ENCODE measurements at places on chromosomes 16 and 17.

GRCh38 chr17:77695386-77695785 lies 263.1 kb upstream of the TNRC6C start:
- no peak for DNase-seq

DNA sequence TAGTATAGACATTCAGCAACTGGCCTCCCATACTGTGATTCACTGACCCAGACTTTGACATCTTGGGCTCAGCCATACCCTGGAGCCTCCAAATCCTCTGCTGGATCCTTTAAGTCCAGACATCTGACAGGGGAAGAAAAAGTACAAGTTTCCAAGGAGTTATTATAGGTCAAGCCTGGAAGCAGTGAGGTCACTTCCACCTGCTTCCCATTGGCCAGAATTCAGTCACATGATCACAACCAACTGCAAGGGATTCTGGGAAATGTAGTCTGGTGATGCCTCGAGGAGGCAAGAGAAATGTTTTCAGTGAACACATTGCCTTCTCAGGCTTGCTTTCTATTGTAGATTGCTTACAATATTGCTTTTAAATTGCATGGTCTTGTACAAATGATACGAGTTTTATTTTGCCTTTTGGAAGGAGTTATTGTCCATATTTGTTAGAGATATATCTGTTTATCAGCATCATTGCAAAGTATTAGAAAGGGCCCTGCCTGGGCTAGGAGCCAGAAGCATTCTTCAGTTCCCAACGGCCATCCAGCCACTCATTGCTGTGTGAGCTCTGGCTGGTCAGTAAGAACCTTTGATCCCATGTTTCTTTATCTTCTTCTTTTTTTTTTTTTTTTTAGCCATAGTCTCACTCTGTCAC lies 696.9 kb downstream of the WWOX start:
- no peak for DNase-seq

- DNase-seq: no peak
These were observed 45.6 kb downstream of the METRNL start for GRCh38 chr17:83124871-83125514.

DNA sequence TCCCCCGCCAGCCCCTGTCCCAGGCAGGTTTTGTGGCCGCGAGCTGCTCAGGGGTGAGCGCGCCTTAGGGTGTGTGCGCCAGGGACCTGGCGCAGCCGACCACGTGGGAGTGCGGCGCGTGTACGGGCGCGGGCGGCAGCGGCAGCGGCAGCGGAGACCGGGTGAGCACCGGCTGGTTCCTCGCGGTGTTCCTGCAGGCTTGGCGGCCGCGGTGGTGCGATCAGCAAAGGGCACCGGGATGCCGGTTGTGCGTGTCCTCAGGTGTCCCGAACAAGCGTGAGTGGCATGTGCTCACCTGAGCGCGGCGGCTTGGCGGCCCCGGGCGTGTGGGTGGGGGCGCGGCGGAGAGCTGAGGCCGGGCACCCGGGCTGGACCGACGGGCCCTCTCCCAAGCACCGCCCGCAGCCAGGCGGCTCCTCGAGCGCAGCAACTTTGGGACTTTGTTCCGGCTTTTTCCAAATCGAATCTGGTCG lies 381 bp upstream of the HSD11B2 start:
- DNase-seq: peak; percentile 15

GRCh38 chr17:1843947-1844346 lies 14.1 kb downstream of the RPA1 start:
- no peak for DNase-seq

DNA sequence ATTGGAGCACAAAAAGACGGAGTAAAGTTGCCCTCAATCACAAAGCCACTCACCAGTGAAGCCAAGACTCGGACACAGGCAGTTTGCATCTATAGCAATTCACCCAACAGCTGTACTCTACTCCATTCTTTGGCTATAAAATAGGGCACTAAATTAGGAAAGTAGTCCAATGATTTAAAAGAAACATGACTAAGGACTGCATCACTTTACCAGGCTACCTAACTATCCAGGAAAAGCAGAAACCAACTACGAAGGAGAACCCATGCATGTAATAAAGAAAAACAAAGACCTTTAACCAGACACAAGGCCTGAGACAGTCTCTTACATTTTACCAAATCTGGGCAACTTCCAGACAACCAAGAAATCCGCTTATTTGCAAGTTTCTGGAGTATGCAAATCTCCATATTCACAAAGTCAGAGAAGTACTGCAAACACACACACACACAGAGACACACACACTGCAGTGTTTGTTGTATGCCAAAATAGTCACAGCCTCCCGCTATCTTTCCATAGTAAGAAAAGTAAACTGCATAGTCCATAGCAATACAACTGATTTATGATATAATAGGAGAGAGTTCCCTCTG lies 59.8 kb downstream of the CDH11 start:
- DNase-seq: no peak

DNA sequence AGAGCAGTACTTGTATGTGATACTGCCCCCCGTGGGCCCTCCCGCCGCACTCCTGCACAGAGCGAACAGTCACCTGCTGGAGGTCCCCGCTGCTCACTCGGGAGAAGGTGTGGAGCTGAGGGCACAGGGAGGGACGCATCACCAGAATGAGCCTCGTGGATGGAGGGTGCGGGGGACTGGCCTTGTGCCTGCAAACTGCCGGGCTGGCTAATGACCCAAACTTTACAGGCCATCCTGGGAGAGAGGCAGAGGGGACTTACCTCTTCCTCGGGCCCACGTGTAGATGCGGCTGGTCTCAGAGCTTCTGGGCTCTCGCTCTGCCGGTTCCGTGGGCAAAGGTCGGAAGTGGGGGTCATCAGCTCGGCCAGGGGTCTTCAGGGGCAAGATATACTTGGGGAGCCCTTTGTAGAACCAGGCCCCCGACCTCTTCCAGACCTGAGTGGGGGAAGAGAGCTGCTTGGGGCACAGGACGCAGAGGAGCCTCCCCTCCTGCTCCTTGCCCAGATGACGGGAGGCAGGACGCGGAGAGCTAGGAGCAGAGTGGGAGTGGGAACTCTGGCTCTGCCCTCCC lies 65.5 kb upstream of the DOC2B start:
- no peak for DNase-seq

GRCh38 chr17:36550491-36551417 lies 6.0 kb downstream of the GGNBP2 start:
- no peak for DNase-seq

- no peak for DNase-seq
These were observed 77.4 kb downstream of the LMF1 start for GRCh38 chr16:893360-893759.

DNA sequence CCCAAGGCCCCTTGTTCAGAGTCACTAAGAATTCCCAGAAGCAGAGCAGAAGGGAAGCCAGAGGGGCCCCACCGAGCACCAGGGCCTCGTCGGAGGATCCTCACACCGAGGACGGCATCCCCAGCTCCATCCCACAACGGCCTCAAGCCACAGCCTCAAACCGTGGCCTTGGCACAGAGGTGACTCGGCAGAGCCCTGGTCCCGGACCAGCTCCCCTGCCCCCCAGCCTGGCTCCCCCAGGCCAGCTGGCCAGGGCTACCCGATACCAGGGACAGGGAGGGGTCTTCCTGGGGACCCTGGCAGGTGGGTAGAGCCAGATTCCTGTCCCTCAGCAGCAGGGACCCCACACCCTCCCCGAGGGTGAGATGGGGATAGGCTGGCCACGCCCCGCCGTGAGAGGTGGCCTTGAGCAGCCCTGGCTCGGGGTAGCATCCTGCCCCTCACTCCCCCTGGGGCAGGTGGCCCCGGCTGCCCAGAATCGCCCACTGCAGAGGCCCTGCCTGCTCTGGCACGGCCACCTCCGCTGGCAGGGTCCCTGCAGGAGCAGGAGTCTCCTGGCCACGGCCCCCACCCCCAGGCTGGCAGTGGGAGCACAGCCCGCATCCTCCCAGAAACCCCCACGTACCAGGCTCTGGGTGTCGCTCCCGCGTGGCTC lies 5.6 kb upstream of the PVALEF start:
- no peak for DNase-seq

DNA sequence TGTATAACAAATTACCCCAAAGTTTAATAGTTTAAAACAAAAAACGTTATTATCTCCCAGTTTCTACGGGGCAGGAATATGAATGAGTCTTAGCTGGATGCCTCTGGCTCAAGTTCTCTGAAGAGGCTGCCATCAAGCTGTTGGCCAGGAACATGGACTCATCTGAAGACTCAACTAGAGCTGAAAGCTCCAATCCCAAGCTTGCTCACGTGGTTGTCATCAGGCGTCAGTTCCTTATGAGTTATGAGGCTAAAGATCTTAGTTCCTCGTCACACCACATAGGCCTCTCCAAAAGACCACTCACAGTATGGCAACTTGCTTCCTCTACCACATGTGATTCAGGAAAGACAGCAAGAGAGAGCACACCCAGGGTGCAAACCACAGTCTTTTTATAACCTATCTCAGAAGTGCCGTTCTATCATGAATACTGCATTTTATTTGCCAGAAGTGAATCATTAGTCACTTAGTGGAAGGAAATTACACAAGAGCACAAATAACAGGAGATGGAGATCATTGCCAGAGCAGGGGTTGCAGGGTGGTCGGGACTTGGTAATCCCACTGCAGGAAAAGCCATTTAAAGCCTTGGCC lies 48.7 kb upstream of the NLK start:
- DNase-seq: peak; percentile 14

GRCh38 chr16:68902969-68903345 lies 59.6 kb downstream of the TANGO6 start:
- DNase-seq: no peak

GRCh38 chr17:9389111-9389527 lies 186.5 kb downstream of the STX8 start:
- peak; percentile 99 for DNase-seq

- DNase-seq: no peak
These were observed 31.2 kb downstream of the LYRM9 start for GRCh38 chr17:27862004-27862403.

GRCh38 chr17:7838090-7839075 lies 4.4 kb downstream of the KDM6B start:
- peak; percentile 50 for DNase-seq

DNA sequence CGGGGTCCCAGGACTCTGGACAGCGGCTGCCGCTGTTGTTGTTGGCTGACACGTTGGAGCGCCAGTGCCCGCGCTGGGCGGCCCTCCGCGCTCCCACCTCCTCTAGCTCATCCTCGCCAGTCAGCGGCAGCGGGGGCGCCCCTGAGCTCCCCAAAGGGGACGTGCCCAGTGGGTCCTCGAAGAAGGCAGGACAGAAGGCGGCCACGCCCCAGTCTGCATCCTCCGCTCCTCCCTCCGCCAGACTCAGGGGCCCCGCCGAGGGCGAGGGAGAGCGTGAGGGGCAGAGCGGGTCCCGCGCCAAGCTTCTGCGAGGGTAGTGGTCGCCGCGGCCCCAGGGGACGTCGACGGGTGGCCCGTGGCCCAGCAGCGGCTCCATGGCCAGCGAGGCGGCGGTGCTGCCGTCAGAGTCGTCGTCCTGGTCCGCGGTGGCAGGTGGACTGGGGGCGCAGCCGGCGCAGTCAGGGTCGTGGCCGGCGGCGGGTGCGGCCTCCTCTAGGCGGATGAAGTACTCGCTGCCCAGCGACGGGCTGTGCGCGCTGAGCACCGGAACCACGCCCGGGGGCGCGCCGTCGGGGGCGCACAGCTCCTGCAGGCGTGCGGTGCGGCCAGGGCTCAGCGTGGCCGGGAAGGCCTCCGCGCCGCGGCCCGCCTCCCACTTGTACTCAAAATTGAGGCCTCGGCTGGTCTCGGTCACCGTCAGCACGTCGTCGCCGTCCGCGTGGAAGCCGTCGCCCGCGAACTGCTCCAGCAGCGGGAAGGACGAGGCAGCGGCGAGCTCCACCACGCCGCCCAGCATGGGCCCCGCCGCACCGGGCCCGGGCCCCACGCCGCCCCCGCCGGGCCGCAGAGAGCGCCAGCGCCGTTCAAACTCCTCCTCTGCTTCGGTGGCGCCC lies 43.2 kb upstream of the PVALEF start:
- DNase-seq: no peak

DNA sequence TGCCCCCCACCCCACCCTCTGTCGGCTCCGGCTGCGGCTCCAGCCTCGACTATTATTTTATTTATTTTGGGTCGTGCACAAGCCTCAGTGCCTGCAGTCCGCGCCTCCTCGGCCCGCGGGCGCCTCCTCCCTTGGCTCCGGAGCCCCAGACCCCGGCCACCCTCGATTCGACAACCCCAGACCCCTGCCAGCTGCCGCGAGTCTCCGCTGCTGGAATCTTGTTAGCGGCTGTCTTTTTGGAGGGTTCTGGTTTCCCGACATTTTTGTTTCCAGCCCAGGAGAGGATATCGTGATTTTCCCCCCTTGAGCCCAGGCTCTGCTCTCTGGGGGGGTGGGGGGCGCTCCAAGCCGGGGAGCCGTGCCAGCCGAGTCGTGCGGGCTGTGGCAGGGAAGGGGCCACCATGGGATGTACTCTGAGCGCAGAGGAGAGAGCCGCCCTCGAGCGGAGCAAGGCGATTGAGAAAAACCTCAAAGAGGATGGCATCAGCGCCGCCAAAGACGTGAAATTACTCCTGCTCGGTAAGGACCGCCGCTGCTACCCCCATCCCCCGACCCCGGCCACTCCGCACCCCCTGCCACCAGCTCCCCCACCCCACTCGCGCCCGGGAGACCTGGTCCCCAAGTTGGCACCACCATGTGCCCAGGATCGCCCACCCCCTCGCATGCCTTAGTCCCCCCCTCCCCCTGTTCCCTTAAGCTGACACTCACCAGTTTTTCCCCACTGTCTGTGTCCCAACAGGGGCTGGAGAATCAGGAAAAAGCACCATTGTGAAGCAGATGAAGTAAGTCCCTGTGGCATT lies 746 bp downstream of the GNAO1 start:
- DNase-seq: no peak

- no peak for DNase-seq
These were observed 59.3 kb downstream of the SMPD3 start for GRCh38 chr16:68389006-68389405.

DNA sequence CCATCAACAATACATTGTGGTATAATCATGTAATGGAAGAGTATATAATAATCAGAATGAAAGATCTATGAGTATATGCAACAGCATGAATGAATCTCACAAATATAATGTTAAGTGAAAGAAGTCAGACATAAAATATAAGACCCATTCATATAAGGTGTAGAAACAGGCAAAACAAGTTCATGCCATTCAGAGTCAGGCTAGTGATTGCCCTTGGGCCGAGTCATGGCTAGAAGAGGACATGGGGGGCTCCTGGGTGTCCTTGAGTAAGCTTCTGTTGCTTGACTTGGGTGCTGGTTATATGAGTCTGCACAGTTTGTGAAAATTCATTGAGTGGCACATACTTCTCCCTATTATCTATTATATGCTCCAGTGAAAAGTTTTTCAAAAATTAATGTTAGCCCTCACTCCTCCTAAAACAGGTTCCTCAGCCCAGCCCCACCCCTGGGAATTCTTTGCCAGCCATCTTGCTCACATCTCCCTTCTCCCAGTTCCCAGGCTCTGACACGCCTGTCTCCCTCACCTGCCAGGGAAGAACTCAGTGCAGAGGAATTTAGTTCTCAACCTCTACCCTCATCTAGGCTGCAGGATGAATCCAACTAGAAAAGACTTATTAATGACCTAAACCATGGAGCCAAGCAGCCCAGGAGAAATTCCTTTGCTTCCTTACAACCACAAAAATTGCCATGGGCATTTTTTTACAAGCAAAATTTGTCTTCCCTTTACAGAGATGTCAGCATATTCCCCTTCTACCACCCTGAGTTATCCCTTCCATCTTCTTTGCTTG lies 52.4 kb upstream of the NFAT5 start:
- peak; percentile 24 for DNase-seq

- DNase-seq: no peak
These were observed 6.8 kb downstream of the KRT37 start for GRCh38 chr17:41417576-41418015.

Measured in iris pigment epithelial cell (primary cell).